ENCODE measurements at places on chromosomes 6 and 20. TPM values are rescaled to one million over a fixed set of nuclear protein-coding genes. Genes with fewer than 3 reads are reported as not detected.

OXT gene
- not detected for total RNA-seq

ABT1 gene
- 25.4 TPM for total RNA-seq

DEFB124 gene
- total RNA-seq: not detected

PPP1R16B gene
- 0.03 TPM for total RNA-seq

TRIM31 gene
- 0.03 TPM for total RNA-seq

ZNF318 gene
- total RNA-seq: 4.8 TPM

MATN4 gene
- total RNA-seq: not detected

FAM229B gene
- total RNA-seq: 5.0 TPM

HCRTR2 gene
- total RNA-seq: not detected

C20orf144 gene
- total RNA-seq: not detected

ETV7 gene
- total RNA-seq: not detected

BPI gene
- not detected for total RNA-seq

SLC32A1 gene
- not detected for total RNA-seq

C6orf163 gene
- total RNA-seq: 1.0 TPM

RSPO3 gene
- 0.11 TPM for total RNA-seq

GPR63 gene
- total RNA-seq: 1.3 TPM

SPTLC3 gene
- total RNA-seq: 6.5 TPM

KIFC1 gene
- 105 TPM for total RNA-seq

PRDM13 gene
- not detected for total RNA-seq

RING1 gene
- 37.0 TPM for total RNA-seq
